ENCODE measurements at places on chromosomes 4 and X.
A peak's percentile ranks its signal among the peaks of the same experiment; 100 is the strongest.

DNA sequence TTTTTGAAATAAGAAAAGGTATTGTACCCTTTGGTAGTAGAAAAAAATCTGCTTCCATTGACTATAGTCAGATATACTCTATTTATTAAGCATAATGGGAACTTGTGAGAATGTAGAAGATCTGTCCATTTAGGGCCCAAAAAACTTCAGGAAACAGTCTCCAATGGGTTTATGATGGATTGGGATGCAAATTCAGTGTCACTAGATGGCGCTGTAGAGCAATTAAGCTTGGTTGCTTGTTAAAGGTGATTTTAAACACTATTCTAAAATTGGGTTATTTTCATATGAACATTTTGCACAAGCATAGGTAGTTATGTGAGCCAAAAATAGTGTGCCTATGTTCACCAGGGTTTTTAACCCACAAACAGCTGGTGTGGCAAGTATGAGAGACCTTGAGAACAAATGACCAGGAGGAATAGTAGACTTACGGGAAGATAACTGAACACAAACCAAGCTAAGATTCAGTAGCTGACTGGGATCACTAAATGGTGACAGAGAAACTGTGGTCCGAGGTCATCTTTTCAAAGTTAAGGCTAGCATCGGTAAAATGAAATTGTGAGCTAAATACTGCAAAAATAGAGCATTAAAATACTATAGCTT is 80.3 kb upstream of the LSM6 start:
- peak; percentile 20 for DNase-seq

DNA sequence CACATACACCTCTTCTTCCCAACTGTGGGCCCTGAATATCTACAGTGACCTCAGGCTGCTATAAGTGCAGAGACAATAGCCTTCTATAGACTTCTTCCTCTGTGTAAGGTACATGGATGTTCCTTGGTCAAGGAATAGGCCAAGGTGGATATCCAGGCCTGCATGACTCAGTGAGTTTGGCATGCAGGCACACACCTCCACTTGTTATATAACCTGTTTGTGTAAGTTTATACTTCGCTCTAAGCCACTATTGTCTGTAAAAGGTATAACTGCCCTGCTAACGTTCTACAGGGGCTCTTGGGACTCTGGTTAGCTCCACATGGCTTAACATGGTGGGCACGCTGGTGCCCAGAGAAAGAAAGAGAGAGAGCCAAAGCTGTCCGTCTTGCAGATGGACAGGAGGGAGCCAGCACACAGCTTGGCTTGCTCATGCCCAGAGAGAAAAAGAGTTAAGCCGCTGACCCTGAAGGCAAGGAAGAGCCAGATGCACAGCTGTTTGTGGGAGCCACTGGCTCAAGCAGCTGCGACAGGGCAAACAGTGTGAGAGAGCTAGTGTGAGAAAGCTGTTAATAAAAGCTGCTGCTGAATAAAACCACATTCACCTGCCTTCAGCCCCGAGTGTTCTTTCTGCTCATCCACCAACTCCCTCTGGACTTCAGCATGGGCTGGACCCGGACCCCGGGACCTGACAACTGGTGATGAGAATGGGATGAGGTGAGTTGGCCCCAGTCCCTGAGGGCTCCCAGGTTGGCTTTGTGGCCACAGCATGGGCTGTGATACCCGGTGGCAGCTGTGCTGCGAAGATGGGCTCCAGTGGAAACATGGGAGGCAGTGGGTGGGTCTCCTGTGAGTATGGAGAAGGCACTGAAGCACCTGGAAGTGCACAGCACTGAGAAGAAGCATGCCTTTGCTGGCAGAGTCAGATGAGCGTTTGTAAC is 44.5 kb upstream of the ZBTB33 start:
- no peak for DNase-seq

DNA sequence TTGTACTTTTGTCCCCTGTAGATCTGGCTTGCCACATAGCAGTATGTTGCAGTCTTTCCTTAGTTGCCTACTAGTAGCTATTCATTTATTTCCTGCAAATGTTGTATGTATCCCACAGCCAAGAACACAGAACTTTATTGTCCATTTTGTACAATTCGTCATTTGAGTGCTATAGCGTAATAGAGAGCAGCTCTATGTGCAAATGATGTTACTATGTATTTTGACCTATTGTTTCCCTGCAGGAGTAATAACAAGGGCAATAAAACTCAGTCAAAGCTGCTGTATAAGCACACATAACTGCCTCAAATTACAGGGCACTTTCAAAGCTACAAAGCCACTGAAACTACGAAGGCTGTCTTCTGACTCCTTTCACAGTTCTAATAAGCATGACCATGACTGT is 48.1 kb downstream of the NRK start:
- no peak for DNase-seq

GRCh38 chrX:152641996-152642395 is 4.3 kb downstream of the GABRQ start:
- no peak for DNase-seq

- peak; percentile 44 for DNase-seq
These were observed 46.2 kb downstream of the SMARCA5 start for GRCh38 chr4:143559757-143560147.

DNA sequence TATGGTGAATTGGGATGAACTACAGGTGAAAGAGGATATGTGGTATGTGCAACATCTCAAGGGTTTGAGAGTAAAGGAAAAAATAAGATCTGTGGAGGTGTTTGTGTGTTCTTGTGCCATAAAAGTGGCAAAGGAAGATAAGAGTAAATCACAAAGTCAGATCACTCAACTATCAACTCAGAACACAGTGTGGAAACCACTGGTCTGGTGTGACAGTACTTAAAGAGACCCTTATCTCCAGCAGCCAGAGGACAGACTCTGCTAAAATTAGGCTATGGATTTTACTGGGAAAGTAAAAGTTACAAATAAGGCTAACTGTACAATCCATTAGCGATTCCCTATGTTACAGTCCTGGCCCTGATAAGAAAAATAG is 54.0 kb upstream of the PRDM8 start:
- no peak for DNase-seq

- DNase-seq: no peak
These were observed 130.6 kb upstream of the FAT4 start for GRCh38 chr4:125184116-125184515.

DNA sequence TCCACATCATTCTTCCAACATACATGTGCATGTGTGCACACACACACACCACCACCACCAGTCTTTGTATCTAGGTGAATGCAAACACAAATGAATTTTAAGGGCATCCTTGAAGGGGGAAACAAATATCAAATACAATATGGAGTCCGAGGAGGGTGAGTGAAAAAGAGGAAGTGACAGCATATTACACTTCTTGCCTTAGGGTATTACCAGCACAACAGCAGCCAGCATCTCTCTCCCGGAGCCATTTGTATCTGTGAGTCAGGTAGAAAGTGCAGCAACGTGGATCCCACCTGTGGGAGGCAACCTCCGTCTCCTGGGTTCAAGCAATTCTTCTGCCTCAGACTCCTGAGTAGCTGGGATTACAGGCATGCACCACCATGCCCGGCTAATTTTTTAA is 483.2 kb downstream of the SMARCA1 start:
- no peak for DNase-seq

DNA sequence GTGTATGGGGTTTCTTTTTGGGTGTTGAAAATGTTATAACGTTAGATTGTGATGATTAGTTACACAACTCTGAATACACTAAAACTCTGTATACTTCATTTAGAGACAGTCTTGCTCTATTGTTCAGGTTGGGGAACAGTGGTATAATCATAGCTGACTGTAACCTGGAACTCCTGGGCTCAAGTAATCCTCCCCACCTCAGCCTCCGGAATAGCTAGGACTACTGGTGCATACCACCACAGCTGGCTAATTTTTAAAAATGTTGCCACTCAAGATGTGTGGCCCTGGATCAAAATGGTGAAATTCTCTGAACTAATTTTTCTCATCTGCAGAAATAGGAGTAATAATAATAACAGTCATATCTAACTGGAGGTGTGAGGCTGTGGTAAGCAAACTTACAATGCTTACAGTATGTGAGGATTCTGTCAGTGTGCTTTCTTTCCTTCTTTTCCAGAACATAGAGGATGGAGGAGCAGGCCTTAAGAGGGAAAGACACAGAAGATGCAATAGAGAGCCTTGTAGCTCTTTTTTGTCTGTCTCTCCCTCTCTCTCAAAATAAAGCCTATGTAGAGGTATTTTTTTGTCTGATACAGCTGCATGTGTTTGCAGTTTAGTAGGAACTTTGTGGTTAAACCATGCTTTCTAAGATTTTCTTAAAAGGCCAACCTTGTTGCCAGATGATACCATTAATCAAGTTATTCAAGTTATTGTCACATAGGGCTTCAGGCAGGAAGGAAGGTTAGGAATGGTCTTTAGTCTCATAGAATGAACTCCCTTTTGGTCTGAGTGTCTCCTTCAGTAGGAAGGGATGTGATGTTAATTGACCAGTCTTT is 7.5 kb downstream of the ADD1 start:
- DNase-seq: no peak

GRCh38 chr4:25031077-25031621 is 403 bp upstream of the LGI2 start:
- no peak for DNase-seq

DNA sequence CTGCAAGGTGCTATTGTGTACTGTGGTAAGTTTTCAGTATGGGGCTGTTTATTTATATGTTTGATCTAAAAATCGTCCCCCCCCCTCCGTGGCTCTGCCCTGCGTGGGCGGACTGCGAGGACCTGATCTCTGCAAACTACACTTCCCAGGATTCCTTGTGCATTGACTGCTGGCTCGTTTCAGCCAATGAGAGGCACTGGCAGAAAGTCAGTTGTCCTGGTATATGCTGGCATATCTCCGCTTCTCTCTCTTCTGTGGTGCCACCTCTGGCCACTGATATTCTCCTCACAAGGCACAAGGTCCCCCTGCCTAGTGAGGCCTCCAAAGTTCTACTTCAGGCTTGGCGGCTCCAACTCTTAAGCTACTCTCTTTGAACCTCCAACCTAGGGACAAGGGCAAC is 168.8 kb upstream of the ZFP42 start:
- no peak for DNase-seq

DNA sequence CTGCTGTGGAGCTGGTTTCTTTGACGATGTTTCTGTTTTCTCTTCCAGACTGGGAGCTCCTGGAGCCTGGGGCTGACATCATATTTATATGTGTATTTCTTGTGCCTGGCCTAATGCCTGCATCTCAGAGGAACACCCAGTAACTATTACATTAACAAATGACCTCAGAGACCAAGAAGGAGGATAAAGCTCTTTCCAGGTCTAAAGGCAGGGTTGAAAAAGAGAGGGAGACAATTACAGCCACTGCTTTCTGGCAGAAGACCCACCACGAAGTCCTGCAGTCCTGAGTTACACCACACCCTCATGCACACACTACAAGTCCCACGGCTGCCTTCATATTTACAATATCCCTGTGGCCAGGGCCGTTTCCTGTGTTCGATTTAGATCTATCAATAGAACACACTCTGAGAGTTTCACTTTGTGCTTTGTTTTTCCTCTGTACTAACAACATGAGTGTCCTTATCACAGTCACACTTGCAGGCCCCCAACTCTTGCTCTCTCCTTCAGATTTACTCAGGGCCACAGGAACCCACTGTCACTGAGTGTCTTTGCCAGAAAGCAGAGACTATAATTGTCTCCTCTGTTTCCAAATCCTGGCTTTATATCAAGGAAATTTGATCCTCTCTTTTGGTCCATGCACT is 535.5 kb downstream of the MID1IP1 start:
- peak; percentile 20 for DNase-seq

- DNase-seq: no peak
These were observed 56.2 kb downstream of the METTL14 start for GRCh38 chr4:118741301-118741855.

DNA sequence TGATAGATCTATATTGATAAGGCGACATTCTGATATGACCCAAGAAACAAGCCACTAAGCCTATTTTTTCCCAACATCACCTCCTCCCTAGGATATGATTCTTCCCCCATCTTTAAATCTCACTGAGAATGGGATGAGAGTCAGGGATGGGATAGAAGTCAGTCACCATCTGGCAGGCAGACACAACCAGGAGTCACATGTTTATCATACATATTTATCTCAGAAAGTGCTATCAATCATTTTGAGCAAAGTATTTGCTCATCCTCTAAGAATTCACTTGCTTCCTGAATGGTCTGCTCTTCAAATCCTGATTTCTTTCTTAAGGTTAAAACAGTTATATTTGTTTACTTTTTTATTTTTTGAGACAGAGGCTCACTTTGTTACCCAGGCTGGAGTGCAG is 20.3 kb downstream of the DNAAF6 start:
- no peak for DNase-seq

GRCh38 chr4:127249066-127249766 is 383.5 kb upstream of the INTU start:
- no peak for DNase-seq

- no peak for DNase-seq
These were observed 4.7 kb downstream of the LIMCH1 start for GRCh38 chr4:41542526-41543275.

DNA sequence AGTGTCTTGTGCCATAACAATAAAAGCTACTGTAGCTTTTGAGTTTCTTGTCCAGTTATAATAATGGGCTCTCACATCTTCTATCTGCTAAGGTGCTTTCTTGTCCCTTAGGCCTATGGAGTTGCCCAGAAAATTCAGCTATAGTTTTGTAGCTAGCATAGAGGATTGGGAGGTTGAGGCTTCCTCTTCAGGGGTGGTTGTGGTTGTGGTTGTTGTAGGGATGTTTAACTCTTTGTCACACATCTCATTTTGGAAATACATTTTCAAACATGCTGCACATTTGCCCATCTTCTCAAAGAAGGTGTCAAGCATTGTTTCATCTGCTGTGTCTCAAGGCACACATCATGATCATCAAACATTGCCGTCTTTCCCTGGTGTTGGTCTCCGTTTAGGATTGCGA is 65.0 kb downstream of the ATXN3L start:
- no peak for DNase-seq

DNA sequence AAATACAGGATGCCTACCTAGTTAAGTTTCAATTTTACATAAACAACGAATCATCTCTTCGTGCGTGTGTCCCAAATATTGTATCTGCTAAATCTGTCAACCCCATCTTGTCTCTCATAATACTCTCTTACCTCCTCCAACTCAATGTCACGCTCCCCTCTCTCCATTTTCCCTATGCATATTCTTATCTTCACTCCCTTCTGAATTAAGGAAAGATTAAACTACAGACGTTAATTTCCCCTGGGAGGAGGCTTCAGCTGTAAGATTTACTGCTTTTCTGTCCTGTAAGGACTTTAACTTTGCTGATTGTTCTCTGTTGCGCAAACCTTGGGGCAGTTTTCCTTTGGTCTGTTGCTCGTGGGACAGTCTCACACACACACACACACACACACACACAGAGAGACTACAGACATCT is 455 bp upstream of the ABCB7 start:
- DNase-seq: no peak

GRCh38 chr4:38119668-38120385 is 159.6 kb downstream of the PTTG2 start:
- DNase-seq: no peak

GRCh38 chr4:67344594-67345380 is 200.5 kb downstream of the CENPC start:
- no peak for DNase-seq

GRCh38 chr4:78880874-78881492 is 58.3 kb downstream of the PAQR3 start:
- no peak for DNase-seq

GRCh38 chrX:17812763-17813162 is 48.3 kb downstream of the RAI2 start:
- DNase-seq: no peak

Data from stimulated activated CD4-positive, alpha-beta T cell treated with anti-CD3 and anti-CD28 coated beads, Interleukin-2, amount 100 ng/mL, for 24 hours (primary cell).